ENCODE measurements at places on chromosomes 1 and 21. TPM values are rescaled to one million over a fixed set of nuclear protein-coding genes. Genes with fewer than 3 reads are reported as not detected.

DNA sequence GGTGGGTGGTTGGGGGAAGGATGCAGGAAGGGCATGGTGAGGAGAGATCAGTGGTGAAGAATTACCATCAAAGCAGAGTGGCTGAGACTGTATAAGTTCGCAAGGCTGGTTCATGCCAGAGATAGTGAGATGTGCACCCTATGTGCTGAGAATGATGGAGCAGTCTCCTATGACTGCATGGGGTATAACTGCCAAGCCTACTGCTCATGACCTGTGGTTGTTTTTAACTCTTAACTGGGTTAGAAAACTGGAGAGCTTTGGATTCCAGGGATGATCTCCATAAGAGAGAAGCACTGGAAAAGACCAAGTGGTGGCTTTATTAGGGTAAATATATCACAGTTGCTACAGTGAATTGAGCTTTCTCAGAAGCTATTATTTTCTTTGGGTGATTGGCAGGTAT lies 16.2 kb downstream of the WNT2B start:
- DNase-seq: no peak

- DNase-seq: no peak
These were observed 48.6 kb downstream of the MDM4 start for GRCh38 chr1:204564835-204565234.

GRCh38 chr1:118363396-118363795 lies 178.4 kb upstream of the SPAG17 start:
- DNase-seq: no peak

GRCh38 chr1:85289848-85290335 lies 13.5 kb upstream of the BCL10 start:
- no peak for DNase-seq

DNA sequence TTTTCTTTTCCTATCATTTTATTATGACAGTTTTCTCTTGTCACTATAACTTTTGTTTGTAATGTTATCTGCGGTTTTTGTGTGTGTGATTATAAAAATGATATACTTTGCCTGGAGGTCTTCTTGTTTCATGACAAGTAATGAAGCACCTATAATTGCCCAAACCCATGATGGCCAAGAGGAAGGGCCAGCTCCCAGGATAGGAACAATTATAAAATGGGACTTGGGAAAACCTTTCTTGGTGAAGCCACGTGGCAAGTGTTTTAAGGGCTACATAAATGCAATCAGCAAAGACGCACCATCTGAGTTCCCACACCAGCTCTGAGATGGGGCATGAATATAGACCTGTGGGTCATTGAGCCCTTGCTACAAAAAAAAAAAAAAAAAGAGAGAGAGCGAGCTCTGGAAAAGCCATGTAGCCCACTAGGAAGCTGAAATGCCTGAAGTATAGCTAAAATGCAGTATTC lies 462.6 kb upstream of the RUNX1 start:
- DNase-seq: no peak

The PRRX1 gene
- 8.9 TPM for total RNA-seq

The HNRNPCL4 gene
- not detected for total RNA-seq

The ENAH gene
- 144 TPM for total RNA-seq

The GREM2 gene
- 0.09 TPM for total RNA-seq

Data from mesothelial cell of epicardium (in vitro differentiated cells).